Activated CD4-positive, alpha-beta T cell treated with anti-CD3 and anti-CD28 coated beads, Interleukin-10, Interleukin-2, amounts not matched to agents 100 ng/mL and 50 ng/mL, durations not matched to agents 16 hours and 8 hours (primary cell): ENCODE measurements at places on chromosomes 13 and 19.

DNA sequence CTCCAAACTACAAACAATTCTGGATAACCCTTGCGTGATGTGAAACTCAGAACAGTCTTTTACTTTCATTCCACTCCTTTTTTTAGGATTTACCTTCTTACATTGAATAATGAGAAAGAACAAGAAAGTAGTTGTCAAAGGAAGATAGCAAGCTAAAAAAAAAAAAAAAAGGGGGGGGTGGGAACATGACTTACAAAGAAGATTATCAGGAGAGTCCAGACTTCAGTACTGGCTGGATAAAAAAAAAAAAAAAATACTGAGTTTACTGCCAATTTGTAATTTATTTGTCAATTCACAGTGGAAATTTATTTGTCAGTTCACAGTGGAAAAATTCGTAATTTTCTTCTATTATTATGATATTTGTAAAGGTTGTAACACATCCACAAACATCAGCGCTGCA lies 792.4 kb upstream of the SLITRK5 start:
- no peak for DNase-seq

DNA sequence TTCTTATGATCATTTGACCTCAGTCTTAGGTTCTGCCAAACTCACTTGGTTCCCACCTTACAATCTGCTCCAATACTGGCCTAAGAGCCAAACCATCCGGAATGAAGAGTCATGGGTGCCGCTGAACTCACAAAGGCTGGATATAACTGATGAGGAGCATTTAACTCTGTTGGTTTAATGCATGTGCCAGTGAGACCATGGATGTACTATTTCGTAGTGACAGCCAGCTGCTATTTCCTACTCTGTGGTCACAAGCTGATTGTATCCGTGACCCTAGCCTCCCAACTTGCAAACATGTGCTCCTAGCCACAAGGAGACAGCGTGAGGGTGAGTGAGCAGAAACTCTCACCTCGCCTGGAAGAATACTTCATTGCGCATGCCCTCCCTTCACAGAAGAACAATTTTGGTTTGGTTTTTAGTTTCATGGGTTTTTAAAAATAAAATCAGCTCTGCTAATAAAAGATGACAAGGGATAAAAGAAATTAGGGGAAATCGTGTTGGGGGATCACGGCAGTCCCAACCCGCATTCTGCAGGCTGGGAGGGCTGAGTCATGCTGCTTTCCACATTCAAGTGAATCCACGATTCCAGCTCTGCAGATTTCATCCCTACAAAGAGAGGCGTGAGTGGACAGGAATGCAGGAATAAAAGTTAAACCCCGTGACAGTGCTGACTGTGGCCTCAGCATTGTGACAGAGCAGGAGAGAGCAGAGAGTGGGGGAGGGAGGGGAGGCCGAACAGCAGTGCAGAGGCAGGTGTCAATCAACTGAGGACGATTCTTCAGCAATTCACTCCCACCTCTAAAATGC lies 66.8 kb upstream of the RAP2A start:
- DNase-seq, result peak; percentile 7

DNA sequence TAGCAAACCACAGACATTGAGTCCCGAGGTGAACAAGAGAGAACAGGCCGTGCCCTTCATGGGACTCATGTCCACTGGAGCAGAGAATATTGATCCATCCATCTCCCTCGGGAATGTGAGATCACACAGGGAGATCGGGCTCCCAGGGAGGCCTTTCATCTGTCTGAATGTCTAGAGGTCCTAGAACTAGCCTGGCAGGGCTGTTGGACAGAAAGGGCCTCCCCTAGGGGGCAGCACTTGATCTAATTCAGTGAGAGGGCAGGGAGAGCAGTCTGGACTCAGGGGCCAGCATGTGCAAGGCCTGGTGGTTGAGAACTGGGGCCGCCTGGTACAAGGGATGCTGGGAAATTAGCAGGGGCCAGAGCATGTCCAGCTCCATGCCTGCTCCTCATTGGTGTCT lies 4.3 kb downstream of the RUVBL2 start:
- DNase-seq, result peak; percentile 63

- no peak for DNase-seq
Measured at GRCh38 chr19:34994643-34995541, 5.2 kb upstream of the GRAMD1A start.

- no peak for DNase-seq
Measured at GRCh38 chr13:39411511-39411910, 191.5 kb downstream of the LHFPL6 start.

DNA sequence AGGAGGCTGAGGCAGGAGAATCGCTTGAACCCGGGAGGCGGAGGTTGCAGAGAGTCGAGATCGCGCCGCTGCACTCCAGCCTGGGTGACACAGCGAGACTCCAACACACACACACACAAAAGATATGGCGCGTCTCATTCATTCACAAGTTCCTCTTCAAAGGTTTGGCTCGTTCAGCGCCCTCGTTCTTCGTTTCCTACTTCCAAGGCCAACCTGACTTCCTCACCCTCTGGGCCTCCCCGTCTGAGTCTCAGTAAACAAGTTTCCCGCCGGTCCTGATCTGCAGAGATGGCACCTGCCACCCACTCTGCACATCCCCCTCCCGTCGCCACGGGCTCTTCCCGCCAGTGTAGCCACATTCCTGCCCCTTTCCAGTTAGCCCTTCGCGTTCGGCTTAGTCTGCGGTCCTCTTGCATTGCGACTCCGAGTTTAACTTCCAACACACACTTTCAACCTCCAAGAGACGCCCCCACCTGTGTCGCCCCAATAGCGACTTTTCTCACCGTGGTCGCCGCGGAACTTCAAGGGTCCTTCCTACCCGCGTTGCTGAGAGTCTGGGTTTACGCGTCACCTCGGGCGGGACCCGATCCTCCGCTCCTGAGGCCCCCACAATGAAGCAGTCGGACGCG lies 1.3 kb upstream of the BSG start:
- peak; percentile 64 for DNase-seq
